Thymus (tissue), 14 donors: ENCODE measurements at places on chromosomes 1 and 21.

- DNase-seq: no peak
Measured at GRCh38 chr1:966135-966703, at the start of gene PLEKHN1. TSS of gene PLEKHN1 (plus strand) at chr1:966482. CDS start at chr1:966532, 50 bp downstream.

DNA sequence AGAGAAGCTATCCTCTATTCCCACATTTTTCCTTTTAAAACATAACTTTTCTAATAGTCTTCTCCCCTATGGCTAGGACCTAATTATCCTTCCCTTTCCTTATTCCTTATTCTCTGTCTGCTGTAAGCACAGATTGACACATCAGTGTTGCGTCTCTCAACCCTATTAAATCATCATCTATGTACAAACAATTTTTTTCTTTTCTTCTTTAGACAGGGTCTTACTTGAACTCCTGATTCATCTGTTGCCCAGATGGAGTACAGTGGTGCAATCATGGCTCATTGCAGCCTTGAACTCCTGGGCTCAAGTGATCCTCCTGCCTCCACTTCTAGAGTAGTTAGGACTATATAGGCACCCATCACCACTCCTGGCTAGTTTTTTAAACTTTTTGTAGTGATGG, 8.3 kb downstream of the KLHDC9 start:
- no peak for DNase-seq

DNA sequence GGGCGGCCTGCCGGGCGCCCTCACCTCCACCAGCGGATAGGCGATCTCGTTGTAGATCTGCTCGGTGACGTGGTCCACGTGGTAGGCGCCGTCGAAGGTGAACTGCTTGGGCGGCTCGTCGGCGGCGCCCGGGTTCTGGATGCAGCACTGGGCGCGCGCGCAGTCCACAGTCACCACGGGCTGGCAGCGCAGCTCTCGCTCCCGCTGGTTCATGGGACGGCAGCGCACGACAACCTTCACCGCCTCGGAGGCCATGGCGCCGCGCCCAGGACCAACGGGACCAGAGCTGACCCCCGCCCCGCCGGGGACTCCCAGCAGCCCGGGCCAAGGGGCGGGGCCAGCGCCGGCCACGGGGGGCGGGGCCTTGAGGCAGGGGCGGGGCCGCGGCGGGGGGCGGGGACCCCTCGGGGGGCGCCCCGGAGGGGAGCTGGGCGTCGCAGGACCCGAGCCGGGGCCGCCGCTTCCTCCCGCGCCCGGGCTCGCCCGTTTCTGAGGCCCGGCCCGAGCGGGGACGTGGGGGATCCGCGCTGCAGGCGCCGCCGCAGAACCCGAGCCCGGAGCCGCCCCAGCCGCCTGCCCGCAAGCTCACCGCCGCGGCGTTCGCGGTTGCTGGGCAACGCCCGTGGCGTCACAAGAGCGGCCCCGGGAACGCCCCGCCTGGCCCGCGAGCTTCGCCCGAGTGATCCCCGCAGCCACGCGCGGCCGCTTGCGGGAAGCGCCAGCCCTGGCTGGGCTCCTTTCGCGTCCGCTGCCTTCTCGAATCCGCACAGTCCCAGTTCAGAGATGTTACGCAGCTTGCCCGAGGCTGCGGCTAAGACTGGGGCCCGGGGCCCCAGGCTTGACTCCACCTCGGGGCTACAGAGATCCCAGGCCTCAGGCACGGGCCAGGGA, at the start of gene KIF17:
Gene KIF17 (minus strand): TSS at position 556 of the 891 bp plus-strand sequence. CDS start 301 bp downstream, at position 255.
- peak; percentile 36 for DNase-seq

- DNase-seq: no peak
Measured at GRCh38 chr21:45087022-45087823, 12.8 kb downstream of the ADARB1 start.

GRCh38 chr1:231050395-231050794, 10.3 kb upstream of the FAM89A start:
- no peak for DNase-seq

DNA sequence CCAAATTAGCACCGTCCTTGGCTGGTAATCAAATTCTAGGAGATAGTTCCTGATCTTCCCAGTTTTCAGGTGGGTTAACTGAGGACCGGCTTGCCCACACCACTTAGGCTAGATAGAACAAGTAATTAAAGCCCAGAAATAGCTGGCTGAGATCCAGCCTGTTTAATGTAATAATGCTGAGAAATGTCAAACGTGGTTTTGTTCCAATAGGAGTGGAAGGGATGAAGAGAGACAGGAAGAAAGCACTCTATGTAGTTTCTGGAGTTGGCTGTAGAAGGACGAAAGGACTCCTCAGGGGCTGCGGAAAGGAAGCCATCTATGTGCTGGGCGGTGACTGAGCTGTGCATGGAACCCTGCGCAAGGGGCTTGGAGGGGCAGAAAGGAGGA, 18.6 kb downstream of the NAV1 start:
- no peak for DNase-seq

DNA sequence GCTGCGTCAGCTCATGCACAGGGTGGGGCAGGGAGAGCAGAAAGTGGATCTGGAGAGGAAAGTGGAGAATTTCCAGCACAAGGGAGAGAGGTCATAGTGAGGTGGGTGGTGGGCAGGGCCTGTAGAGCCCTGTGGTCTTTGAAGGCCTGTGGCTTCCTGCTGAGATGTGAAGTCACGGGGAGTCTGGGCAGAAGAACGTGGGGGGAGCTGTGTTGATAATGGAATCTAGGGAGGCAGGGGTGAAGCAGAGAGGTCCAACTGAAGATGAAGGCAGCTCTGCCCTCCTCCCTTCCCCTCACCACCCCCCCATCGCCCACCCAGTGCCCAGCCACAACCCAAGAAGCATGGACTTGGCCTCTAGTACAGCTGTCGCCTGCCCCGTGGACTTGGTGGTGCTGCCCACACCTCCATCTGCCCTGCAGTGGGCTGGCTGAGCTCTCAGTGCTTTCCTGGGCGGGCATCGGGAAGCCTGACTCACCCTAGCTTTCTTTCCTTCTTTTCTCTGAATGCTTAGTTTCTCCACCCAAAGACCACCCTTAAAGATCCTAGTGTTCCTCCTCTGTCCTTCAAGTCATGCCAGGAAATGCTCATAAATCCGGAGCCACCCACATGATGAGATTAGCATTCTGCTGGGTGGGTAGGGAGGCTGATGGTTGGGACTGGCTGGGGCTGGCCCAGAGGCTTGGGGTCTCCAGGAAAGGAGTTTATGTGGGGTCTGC, 186.1 kb downstream of the TRABD2B start:
- no peak for DNase-seq

DNA sequence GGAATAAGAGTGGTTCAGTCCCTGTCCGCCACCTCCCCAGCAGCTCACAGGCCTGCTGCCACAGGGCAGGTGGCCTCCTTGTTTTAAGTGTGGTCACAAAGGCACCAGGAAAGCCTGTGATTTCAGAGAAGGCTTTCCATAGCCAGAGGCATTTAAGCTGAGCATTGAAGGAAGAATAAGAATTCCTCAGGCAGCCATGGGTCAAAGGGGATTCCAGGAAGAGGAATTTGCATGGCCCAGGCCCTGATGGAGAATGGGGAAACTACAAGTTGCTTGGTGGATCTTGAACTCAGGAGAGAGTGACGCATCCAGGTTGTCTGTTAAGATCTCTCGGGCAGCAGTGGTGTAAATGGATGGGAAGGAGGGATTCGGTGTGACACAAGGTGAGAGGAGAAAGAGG, 66.7 kb downstream of the KLHDC7A start:
- DNase-seq: no peak

GRCh38 chr1:153688276-153688675, 9.8 kb downstream of the NPR1 start:
- no peak for DNase-seq
